NK-92 treated with Interleukin-12 subunit alpha and Interleukin-12 subunit beta, amount 100 ng/mL, for 24 hours (cell line): ENCODE measurements at places on chromosomes 2 and 18.

GRCh38 chr18:13653746-13654433 lies 72.5 kb downstream of the FAM210A start:
- DNase-seq, result no peak

- no peak for DNase-seq
Observed at GRCh38 chr2:174051741-174052583, 86.8 kb upstream of the SP3 start.

DNA sequence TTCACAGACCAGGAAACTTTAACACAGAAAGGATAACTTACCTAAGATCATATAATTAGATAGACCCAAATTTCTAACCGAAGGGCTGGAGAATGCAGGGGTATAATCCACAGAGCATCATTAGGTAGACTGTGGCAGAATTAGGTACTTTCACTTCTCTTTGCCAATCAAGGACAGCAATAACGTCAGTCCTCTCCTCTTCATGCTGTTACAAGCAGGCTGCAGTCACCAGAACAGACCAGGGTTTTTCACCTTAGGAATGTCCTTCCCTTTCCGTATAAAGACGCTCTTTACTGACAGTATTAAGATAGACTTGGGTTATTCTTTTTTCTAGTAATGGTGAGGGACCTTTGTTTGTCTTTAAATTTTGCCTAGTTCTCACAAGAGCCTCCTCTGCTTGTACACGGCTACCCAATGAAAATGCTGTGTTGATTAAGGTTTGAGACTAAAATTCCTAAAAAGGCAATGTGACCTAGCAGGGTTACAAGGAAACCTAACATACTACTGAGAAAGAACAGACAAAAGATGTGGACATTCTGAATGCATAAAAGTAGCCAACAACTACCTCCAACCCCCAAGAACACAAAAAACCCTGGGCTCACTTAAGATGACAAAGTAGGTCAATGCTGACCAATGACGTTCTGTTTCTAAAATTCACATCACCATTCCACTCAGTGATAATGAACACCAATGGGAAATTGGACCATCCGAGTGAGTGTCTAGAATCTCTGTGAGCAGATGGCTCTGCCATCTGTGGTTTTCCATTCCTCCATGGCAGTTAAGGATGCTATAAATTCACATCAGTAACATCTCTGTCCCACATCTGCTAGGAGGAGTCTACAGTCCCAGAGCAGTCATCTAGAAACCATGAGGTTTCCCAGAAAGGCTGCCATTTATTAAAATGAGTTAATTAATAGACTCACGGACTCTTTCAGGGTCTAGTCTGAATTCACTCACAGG lies 2.1 kb downstream of the PDIA6 start:
- DNase-seq, result no peak

DNA sequence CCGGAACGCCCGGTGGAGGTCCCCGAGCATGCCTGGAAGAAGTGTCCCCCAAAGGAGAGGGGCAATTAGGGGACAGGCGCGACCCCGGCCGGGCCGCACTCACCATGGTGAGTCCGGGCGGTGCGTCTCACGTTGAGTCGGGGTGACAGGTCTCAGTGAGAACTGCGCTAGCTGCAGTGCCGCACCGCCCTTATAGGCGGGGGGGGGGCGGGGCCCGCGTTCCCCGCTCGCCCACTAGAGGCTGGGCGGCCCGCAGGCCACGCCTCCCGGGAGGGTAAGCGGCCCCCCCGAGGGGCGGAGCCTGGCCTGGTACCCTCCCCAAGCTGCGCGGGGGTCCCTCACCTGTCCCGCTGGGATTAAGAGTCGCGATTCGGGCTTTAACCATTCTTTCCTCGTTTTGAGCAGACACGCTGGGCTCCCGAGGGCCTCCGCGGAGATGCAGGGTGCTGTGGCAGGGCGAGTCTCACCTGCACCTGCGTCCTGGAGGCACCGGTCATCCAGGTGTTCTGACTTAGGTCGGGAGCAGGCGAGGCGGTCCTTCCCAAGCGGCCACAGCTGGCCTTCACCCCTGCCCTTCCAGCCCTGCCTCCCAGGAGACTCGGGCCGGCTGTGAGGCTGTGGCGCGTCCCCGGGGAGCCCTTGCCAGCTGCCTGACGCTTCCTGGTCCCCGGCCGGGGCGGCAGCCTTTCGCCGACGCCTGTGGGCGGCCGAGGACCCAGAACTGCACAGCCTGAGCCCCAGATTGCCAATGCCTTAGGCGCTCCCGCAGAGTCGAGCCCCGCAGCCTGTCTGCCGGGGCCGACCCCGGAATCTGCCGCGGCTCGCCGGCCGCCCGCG lies at the start of gene TUBA4A:
TSS of gene TUBA4A (minus strand) at position 166 of the 837 bp plus-strand sequence. CDS start at position 106, 60 bp downstream.
- DNase-seq, result peak; percentile 83

GRCh38 chr18:11310476-11311086 lies 161.2 kb upstream of the PIEZO2 start:
- no peak for DNase-seq

DNA sequence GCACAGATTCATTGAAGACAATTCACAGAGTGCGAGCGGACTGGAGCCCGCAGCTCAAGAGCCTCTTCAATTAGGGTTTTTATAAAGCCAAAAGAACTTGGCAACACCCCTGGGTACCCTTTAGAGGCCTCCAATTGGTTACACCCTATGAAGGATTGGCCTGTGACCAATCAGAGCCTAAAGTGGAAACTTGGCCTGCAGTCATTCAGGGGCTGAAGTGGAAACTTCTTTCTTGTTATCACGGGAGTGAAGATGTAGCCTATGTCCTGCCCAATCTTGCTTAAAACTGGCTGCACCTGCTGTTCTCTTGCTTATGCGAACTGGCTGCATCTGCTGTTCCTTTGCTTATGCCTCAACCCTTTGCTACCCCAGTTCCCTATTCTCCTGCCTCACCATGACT lies 1.8 kb upstream of the HJURP start:
- no peak for DNase-seq

DNA sequence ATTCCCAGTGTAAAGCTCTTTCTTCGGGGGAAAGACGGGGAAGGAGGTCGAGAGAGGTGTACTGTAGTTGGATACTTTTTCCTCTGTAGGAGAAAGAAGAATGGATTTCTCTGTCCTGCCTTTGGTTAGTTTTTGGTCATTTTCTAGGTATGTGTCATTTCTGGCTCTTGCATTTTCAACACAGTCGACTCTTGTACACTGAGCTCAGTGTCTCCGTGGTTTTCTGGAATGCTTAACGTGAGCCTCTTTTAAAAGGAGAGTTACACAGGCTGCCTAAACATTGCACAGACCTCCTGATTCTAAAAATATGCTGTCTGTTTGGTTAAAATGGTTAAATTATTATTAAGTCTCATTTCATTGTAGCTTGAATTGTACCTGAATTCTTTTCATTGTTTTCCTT lies 21.8 kb upstream of the GLS start:
- DNase-seq, result no peak

DNA sequence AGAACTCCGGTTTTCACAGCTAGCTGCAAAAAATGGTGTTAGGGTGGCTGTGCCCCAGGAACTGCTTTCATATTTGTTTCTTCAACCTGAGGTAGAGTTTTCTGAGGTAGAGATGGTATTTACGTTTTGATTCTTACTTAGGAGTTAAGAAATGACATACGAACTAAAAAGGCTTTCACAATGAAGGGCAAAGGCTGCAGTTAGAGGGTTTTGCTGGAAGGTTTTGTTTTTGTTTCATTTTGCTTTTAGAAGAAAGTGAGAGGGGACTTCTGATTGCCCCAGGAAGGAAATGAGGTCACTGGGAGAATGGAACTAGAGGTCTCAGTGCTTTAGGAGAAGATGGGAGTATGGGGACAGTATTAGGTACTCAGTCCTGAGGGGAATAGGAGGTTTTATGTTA lies 15.5 kb downstream of the CDCA7 start:
- no peak for DNase-seq

DNA sequence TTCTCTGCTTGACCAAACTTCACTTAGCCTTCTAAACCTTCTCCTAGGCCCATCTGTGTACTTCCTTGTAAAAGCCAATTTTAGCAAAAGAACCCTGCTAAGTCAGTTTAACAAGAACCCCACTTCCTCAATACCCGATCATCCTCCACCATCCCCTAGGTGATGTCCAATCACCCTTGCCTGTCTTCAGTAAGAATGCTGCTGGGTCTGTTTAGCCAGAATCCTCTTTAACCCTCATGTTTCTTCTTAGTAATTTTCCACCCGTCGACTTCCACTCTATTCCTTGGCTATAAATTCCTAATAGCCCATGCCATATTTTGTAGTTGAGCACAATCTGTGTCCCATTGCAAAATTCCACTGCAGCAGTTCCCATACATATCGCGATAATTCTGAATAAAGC lies 780.0 kb upstream of the RAB6C start:
- DNase-seq, result no peak

DNA sequence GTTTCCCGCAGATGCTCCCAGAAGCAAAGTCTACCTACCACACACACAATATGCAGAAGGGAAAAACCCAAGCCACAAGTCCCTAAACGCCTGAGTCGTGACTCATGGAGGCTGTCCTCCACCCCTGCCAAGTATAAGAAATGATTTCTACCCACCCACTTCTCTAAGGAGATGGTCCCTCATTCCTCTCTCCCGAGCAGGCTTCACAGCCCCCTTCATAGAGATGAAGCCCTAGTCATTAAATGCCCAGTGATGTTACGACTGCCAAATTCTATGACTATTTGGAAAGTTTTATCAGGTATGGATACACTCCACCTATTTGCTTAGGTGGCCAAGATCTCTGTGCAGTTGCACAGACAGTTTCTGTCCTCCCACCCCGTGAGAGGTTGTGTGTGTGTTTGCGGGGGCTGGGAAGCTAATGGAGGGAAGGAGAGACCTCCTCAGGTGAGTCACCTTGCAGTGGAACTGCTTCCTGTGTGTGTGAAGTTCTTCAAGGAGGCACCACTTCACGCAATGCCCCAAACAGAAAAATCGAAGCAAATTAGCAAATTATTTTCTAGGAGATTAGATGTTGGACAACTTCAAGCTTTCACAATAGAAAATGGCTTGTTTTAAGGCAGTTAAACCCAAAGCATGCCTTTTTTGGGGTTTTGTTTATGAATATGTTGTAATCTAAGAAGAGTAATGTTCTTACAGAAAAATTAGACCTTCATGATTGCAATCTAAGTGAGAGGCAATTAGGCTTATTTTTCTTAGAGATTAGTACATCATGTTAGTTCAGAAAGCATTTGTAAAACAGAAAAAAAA lies 175.2 kb downstream of the TGIF1 start:
- DNase-seq, result no peak

DNA sequence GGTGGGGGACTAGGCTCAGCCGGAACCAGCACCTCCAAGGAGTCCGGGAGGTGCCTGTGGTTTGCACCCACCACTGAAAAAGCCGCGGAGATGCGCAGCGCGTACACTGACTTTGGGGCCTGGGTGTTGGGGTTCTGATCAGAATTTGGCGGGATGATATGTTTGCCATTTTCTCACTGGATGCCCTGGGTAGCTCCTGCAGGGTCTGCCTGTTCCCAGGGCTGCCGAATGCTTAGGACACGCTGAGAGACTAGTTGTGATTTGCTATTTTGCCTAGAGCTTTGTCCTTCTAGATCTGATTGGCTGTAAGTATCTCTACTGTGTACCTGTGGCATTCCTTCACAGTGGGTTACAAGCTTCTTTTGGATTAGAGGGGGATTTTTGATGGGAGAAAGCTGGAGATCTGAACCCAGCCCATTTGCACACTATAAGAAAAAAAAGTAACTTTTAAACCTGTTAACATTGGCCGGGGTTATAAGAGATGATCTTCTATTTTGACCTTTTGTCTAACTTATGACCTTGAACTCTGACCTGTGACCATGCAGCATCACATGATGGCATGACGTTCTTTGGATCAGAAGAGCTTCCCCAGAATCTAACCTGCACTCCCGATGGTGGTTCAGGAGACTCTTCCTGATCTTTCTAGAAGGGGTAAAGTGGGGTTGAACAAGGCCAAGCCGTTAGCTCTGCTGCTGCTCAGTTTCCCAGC lies 1.6 kb downstream of the KCNE4 start:
- no peak for DNase-seq

- no peak for DNase-seq
Observed at GRCh38 chr18:55515214-55515613, 72.8 kb downstream of the TCF4 start.

- no peak for DNase-seq
Observed at GRCh38 chr2:6835467-6835866, 30.2 kb downstream of the CMPK2 start.

- no peak for DNase-seq
Observed at GRCh38 chr2:217792626-217793527, 209.9 kb downstream of the TNS1 start.

DNA sequence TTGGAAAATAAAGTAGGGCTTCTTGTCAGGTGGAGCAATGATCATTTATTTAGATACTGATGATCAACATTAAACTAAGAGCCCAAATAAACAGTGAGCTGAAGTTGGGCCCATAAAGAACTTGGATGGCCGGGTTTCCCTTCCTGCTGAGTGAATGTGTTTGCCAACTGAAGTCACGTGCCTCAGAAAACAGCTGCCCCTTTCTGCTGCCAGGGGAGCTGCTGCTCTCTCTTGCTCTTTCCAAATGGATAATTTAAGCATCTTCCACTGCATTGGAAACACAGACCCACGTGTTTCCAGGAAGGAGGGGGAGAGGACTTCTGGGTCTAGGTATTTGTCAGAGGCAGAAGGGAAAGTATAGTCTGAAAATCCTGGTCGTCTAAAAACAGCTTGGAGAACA lies 22.9 kb upstream of the NCKAP5 start:
- no peak for DNase-seq

DNA sequence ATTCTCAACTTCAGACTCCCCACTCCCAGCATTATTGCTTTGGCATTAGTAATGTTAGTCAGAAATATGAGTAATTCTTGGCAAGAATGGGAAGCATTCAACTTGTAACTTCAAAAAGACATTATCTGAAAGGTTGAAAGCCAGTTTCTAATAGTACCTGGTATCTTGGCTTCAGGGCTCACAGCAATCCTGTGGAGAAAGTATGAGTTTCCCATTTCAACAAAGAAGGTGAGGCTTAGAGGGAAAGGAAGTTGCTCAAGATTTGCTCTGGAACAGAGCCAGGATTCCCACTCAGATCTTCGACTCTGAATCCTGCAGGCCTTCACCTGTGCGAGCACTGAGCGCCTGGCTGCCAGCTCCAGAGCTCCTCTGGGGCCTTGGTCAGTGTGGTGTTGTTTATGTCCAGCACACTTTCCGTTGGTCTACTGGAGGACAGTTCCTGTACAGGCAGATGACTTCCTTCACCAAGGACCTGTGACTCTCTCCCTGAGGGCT lies 136.1 kb downstream of the MCFD2 start:
- no peak for DNase-seq

GRCh38 chr2:85589181-85589580 lies 5.0 kb downstream of the VAMP5 start:
- no peak for DNase-seq

GRCh38 chr18:29181151-29181901 lies 1004.4 kb upstream of the CDH2 start:
- DNase-seq, result no peak

DNA sequence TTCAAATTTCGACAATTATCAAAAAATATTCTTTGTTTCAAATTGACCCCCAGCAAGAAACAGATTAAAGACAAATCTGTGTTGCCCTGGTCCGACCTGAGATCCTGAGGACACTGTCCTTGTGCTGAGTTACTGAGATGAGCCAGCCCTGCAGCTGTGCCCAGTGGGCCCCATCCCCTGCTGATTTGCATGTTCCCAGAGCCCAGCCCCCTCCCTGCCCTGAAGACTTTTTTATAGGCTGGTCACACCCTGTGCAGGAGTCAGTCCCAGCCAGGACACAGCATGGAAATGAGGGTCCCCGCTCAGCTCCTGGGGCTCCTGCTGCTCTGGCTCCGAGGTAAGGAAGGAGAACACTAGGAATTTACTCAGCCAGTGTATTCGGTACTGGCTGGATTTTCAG lies 31.4 kb upstream of the ZNG1B start:
- no peak for DNase-seq

GRCh38 chr2:56017784-56018183 lies 94.2 kb upstream of the EFEMP1 start:
- DNase-seq, result no peak
